ENCODE measurements at places on chromosomes 3 and 15.

- DNase-seq, result no peak
Observed at GRCh38 chr3:10455545-10455914, 49.9 kb downstream of the ATP2B2 start.

DNA sequence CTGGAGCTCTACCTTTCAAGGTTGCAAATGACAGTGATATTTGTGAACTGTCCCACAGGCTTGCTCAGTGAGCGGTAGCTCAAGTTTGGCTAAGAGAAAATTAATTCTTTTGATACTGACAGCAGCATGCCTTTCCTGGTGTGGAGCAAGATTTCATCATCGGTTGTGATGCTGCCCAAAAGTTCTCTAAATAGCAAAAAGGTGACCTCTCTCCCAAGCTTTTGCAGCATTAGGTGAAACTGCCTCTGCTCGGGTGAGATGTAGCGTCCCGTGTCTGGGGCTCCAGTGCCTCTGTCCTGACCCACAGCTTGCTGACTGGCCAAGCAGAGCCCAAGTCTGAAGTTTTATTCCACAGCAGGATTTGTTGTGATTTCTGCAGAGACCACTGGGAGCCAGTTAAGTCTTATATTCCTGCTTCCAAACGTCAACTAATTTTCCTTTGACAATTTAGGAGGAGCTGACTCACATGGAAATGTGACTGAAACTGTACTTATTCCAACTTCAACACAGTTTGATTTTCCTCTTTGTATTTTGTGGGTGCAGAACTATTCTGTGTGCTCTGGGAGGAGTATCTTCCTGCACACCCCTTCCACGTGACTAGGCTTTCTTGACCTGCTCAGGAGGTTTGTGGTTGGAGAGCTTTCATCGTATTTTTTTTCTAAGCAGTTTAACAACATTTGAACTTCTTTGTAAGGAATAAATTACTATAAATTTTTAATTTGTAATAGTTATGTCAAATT is 5.9 kb downstream of the SYNM start:
- DNase-seq, result no peak

- no peak for DNase-seq
Observed at GRCh38 chr3:134883697-134884385, 88.8 kb downstream of the EPHB1 start.

DNA sequence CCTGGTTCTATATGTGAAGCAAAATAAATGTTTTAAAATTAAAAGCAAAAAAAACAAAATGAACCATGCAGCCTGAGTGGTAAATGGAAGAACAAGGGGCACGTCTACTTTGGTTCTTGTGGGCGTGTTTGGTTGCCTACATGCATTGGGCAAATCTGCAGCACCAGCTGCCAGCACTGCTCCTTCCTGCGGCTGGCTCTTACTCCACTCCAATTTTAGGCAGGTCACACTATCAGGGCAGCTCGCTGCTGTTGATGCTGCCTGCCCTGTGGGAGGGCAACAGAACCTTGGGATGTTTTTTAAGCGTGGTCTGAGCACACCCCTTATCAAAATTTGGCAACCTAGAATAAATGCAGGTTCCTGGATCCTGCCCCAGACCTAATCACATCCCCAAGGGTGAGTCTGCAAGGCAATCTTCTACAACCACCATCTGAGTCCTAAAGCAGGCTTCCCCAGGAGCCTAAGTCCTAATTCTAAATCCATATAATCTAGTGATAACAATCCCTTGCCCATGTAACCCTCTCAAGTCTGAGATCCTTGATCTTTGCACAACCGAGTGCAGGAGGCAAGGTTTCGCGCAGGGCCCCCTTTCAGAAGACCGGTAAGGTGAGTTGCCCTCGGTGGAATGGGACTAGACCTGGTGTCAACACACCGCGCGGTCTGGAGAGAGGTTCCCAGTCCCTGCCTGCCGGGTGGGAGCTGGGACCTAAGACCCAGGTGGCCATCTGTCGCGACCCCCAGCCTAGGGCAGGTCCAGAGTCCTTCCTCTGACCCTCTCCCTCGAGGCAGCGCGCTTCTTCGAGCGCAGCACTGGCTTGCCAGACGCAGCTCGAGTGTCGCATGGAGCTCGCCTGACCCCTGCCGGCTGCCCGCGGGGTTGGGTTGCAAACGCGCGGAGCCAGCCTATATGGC is 15.9 kb downstream of the IVD start:
- peak; percentile 58 for DNase-seq

- DNase-seq, result no peak
Observed at GRCh38 chr15:66765478-66766281, 63.6 kb downstream of the SMAD6 start.

GRCh38 chr3:157551961-157552360 is 48.7 kb upstream of the VEPH1 start:
- DNase-seq, result no peak

DNA sequence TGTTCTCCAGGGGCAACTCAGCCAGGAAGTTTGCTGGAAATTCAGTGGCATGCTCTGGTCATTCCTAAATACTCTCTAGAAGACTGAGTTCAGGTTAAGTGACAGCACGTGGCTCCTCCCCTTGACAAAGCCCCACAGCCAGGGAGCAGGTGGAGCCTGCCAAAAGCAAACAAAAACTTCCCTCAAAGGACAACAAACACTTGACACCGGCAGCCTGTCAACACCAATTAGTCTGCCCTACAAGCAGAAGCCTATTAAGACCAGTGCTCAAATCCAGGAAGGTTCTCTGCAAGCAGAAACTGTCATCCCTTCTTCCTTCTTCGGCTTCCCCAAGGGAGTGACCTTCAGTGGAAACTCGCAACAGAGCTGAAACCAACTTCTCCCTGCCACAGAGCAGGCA is 5.0 kb downstream of the MEX3B start:
- no peak for DNase-seq

- no peak for DNase-seq
Observed at GRCh38 chr3:166661621-166662020, 718.5 kb downstream of the ZBBX start.

- no peak for DNase-seq
Observed at GRCh38 chr3:53016236-53016635, 29.6 kb downstream of the SFMBT1 start.

DNA sequence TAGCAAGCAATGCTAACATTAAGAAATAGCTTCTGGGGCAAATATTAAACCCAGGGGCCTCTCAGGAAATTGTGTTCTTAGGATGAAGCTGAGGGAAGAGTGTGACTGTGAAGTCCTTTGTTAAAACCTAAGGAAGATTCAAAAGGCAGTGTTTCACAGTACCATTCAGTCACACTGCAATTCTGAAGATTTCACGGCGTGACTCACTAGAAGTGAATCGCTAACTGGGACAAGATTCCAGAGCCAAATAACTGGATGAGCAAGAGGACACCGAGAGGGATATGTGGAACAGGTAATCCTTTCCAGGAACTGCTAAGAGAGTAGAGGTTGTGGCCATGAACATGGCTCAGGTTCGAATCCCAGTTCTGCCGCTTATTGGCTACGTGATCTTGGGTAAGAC is 61.8 kb upstream of the SMAD3 start:
- DNase-seq, result no peak

- no peak for DNase-seq
Observed at GRCh38 chr3:103295974-103296570, 861.3 kb downstream of the ZPLD1 start.

- DNase-seq, result no peak
Observed at GRCh38 chr3:37980462-37981347, 9.9 kb upstream of the VILL start.

GRCh38 chr15:67130166-67130565 is 64.8 kb downstream of the SMAD3 start:
- DNase-seq, result no peak

- DNase-seq, result no peak
Observed at GRCh38 chr15:36898536-36899126, 201.7 kb downstream of the MEIS2 start.

DNA sequence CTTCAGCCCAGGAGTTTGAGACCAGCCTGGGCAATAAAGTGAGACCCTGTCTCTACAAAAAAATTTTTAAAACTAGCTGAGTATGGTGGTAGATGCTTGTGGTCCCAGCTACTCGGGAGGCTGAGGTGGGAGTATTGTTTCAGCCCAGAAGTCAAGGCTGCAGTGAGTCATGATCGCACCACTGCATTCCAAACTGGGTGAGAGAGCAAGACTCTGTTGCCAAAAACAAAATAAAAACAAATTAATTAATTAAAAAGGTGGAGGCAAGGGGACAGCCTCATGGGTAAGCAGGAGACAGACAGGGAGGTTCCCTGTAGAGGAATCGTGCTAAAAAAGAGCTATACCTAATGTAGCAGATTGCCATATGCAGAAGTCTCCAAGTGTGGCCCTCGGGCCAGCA is 12.6 kb downstream of the HAPLN3 start:
- DNase-seq, result no peak

- DNase-seq, result no peak
Observed at GRCh38 chr15:58038426-58039078, 27.0 kb downstream of the ALDH1A2 start.

DNA sequence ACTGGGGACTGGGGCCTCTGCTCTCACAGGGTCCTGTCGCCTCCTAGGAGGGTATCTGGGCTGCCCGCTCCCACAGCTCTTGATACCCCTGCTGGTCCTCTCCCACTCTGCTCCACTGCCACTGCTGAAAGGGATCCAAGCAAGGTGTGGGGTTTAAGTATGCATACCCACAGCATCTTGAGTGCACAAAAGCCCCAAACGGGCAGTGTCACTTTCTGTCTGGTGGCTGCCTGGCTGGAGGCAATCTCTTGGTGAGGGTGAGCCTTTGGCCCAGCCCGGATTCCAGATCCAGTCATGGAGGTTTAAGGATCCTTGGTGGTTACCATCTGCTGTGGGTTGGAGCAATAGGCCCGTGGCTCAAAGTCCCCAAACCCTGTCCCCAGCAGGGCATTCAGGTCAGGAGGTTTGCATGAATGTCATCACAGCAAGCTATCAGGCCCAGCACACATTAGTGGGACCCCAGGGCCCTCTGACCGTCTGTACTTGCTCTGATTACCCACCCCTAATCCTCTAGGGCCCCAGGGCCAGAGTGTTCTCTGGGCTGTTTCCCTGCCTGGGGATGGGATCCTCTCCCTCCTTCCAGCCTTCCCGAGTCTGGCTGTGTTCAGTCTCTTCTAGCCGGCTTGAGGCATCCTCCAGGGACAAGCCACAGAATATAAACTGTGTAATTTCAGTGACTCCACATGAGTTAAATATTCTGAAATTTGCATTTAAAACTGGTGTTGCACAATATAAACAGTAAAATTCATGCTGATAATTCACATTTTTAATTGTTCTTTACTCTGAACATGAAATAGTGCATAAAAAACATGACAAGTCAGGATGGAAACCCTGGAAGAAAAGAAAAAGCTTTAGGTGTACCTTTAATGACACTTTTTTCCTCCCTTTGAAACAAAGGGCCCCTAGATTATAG is 4.9 kb upstream of the TJP1 start:
- DNase-seq, result no peak

DNA sequence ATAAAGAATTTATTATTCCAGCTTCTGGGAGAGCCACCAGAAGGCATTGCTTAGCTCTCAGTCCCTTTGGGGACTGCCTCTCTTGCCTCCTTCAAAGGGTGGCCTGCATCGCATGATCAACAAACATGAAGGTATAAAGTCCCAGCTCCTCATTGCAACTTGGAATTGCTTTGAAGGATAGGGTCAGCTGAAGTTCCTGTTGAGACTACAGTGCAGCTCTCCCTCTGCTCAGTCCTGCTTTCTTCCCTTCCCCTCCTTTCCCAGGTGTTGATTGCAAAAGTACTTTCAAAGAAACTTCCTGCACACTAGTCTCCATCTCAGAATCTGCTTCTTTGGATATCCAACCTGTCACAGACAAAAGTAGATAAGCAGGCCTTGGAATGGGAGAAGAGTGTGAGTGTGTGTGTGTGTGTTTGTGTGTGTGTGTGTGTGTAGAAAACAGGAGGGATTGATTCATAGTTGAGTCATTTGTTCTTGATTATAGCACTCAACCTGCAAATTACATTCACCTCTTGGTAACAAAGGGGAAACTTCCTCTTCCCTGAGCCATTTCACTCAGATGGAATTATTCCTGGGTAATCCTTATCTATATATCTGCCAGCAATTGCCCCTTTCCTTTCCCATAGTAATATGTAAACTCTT is 13.7 kb downstream of the CCR8 start:
- DNase-seq, result no peak

- no peak for DNase-seq
Observed at GRCh38 chr15:62736756-62737155, 305.8 kb upstream of the TPM1 start.

DNA sequence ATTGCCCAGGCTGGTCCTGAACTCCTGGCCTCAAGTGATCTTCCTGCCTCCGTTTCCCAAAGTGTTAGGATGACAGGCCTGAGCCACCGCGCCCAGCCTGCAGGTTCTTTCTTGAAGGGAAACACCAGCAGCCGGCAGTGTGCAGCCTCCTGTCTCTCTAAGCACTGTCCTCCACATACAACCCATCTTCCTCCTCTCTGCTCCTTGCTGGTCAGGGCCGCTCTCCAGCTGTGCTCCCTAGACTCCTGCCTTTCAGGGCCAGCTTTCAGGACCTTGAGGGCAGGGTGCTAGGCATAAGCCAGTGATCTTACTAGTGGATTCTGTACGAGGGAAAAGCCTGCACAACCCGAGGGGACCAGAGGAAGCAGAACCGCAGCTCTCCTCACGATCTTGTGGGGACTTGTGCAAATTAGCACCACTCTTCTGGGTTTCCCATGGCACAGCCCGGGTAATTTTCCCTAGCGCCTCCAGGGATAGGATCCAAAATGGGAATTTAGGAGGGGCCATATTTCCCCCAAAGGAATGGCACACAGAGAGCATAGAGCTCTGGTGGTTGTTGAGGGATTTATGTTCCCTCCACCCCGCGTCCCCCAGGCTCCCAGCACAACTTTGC is 18.2 kb upstream of the CORO2B start:
- DNase-seq, result no peak

- no peak for DNase-seq
Observed at GRCh38 chr15:68581725-68582124, 2.9 kb downstream of the CORO2B start.

- DNase-seq, result no peak
Observed at GRCh38 chr15:92480361-92480760, 86.7 kb downstream of the ST8SIA2 start.

DNA sequence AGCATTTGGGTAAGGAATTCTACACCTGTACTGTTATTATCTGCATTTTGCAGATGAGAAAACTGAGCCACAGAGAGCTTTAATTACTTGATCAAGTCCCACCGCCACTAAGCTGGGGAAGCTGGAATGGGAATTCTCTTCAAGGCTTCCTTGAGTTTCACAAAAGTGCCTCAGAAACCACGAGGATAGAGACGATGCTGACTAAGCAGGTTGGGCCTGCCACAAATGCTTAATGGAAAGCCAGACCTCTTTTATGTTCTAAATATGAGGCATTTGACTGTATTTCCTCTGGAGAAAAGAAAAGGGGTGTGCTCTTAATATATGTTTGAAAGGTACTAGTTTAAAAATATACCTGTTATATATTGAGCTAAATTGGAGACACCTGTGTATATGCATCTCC is 34.7 kb downstream of the ADAMTS9 start:
- DNase-seq, result no peak

DNA sequence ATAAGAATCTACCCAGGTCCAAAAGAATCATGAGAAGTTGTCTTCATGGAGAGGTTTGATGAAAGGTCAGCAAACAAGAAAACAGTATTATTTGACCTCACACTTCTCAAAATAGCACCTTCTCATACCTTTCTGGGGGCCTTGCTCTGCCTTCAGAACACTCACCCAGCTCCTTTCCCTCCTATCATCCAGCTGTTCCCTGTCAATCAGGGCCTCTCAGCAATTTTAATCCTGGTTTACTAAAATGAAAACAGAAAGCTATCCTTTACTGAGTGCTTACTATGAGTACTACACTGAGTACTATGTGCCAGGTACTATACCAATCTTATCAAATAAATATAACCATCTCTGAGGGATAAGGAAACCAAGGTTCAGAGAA is 138.6 kb downstream of the GAP43 start:
- DNase-seq, result no peak

- DNase-seq, result no peak
Observed at GRCh38 chr15:98003996-98004395, 43.5 kb downstream of the ARRDC4 start.

- no peak for DNase-seq
Observed at GRCh38 chr15:75145027-75145841, 56.4 kb upstream of the C15orf39 start.

Data from activated CD4-positive, CD25-positive, alpha-beta regulatory T cell (primary cell).